Stimulated activated CD8-positive, alpha-beta memory T cell treated with anti-CD3 and anti-CD28 coated beads, Interleukin-7, amount 100 ng/mL, for 24 hours (primary cell): ENCODE measurements at places on chromosomes 11 and 22.

GRCh38 chr11:40140560-40140959 lies 1318.9 kb downstream of the LRRC4C start:
- DNase-seq: no peak

DNA sequence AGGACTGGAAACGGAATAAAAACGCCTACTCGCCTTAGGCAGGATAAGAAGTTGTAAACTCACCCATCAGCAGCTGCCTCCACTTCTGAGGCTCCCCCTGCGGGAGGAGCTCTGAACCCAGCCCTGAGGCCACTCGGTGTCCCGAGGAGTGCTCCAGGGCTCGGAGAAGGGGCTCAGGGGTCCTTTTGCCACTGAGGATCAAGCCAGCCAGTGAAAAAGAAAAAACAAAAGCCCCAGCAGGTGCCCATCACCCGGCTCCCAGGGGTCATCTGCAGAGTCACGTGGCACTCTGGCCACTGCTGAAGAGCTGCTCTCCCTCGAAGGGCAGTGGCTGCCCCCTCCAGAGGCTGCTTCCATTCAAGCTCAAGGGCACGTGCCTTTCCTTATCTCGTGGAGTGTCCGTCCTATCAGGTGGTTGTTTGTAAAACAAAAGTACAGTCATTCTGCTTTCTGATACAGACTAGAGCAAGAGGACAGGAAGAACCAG lies 29.0 kb downstream of the NUP50 start:
- DNase-seq: no peak

DNA sequence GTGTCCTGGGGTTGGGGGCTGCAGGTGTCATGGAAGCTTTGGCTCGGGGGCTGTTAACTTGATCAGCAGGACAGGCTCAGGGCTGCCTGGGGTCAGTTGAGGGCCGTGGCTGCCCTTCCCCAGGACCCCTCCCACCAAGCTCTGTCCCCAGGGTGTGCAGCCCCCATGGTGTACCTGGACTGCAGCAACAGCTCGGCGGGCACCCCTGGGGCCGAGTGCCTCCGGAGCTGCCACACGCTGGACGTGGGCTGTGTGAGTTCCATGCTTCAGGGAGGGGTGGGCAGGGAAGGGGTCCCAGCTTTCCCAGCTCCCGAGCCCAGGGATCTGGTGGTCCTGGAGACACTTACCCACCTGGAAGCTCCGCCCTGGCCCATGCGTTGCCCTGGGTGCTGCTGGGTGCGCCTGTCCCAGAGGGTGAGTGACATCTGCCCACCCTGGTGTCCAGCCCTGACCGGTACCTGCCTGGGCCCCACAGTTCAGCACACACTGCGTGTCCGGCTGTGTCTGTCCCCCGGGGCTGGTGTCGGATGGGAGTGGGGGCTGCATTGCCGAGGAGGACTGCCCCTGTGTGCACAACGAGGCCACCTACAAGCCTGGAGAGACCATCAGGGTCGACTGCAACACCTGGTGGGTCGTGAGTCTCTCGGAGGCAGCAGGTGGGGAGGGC lies 11.3 kb downstream of the MUC5B start:
- DNase-seq: no peak

DNA sequence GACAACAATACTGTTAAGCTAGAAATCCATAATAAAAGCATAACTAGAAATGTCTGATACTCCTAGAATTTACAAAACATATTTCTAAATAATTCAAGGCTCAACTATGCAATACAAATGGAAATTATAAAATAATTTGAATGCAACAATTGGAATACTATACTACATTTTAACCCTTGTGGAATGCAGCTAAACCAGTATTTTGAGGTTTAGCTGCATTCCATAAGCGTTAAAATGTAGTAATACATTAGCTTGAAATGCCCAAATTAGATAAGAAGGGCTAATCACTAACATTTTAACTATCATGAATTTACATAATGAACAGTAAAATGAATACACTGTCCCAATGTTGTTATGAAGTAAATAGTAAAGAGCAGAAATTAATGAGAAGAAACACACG lies 617.2 kb upstream of the CHORDC1 start:
- DNase-seq: no peak

- no peak for DNase-seq
These were observed 34.8 kb upstream of the DDI1 start for GRCh38 chr11:104001561-104002056.

DNA sequence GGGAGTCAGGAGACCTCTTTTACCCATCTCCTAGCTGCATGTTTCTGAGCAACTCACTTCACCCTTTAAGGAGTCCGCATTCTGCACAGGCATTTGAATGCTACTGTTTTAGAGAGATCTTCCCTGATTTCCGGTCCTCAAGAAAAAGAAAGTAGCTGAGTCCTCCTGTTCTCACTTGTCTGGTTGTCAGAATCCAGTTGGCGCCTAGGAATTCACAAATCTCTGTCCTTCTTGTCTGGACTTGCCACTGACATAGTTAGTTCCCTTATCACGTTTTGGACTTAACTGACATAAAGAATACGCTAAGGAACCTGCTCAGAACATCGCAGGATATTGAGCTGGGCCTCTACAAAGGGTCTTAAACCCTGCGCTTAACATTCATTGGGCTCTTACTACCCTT lies 61.3 kb upstream of the OR5P2 start:
- DNase-seq: no peak

DNA sequence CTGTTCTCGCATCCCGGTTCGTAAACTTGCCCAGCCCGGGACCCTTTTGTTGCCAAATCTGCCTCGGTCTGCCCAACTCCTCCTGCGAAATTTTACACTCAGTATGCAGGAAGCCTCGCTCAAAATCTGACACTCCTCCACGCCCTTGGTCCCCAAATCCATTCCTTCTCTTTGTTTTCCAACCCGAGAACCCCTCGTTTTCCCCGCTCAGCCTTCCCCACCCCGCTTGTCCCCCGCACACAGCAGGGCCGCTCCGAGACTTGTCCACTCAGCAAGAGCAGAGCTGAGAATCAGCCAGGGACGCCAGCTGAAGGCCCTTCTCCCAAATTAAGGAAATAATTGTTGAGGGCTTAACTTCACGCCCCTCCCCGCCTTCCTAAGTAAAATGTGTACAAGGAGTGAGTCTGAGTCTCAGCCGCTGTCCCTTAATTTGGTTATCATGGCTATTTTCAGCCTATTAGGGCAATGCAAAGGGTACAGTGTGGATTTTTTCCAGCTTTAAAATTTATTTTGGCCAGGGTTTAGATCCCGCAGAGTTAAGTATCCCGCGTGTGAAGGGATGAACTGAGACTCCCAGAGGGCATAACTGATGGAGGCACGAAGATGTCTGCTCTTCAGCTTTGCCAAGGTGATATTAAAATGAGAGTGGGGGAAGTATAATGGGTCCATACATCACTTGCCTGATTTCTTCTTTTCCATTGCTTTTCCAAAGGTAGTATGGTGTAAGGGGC lies 581 bp upstream of the FBXO3 start:
- DNase-seq: no peak
